ENCODE measurements at places on chromosomes 12 and 14. TPM values are rescaled to one million over a fixed set of nuclear protein-coding genes. Genes with fewer than 3 reads are reported as not detected.

GRCh38 chr12:115636546-115636945 is 640.9 kb downstream of the MED13L start:
- no peak for ATAC-seq

DNA sequence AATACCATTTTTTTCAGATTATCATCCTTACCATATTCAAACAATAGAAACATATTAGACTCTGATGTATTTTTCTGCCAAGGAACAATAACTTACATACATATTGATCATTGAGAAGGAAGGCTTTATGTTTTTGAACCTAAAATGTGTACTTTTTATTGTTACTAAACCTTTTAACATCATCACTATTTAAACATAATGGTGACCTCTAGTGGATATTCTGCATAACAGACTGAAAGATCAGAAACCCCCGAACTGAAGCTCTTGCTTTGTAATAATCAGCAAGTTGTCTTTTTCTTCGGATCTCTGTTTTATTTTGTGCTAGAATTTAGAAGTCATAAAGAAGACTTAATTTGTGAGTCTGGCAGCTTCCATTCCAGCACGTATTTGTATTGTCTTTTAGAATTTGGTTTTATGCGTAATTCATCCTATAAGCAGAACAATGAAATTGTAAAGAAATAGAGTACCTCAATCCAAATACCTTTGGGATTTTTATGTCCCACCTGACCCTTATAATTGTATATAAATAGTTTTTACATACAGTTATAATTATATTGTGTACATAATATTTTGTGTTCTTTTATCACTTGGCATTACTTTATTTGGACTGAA is 125.9 kb upstream of the ATF1 start:
- ATAC-seq: no peak

DNA sequence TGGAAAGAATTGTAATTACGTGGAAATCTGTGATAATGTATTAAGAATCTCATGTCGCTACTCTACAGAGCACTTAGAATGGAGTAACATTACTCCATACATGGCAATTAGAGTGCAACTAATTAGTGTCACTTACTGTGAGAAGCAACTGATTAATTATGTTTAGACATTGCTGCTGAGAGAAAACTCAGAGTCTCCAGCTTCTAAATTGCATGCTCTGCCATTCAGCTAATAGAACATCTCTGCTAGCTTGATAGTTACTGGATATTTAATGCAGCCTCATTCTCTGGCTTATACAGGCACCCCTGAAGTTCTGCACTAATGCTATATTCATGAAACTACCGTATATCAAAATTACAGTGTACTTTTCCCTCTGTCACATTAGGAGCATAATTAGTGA is 338.4 kb downstream of the ADAMTS20 start:
- ATAC-seq: no peak

DNA sequence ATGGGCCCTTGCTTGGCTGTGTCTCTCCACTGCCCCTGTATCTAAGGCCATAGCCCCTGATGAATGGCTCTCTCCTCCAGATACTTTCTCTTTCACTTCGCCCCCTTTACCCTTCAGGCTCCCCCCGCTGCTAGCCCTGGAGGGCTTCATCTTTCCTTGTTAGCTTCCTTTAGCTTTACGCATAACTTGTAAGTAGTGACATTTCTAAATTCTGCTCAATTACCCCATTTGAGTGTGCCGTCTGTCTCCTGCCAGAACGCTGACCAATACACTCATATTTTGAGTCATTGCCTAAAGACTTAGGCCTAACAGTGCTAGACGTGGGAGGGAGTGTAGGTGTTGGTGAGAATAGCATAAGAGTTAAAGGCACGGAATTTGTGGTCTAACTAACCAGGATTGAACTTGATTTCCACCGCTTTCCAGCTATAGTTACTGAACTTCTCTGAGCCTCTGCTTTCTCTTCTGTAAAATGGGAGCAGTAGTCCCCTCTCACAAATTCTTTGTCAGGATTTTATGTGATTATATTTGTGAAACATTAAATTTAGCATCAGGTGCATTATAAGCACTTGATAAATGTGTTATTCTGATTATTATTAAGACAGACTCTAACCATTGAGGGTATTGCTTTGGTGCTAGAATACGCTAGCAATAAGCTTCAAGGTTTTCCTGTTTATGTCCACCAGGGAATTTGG is 129.3 kb downstream of the ZFP36L1 start:
- no peak for ATAC-seq

GRCh38 chr14:73895939-73896338 is 9.3 kb downstream of the ZNF410 start:
- no peak for ATAC-seq

- peak; percentile 83 for ATAC-seq
Measured at GRCh38 chr12:123720141-123720814, 8.1 kb downstream of the ATP6V0A2 start.

DNA sequence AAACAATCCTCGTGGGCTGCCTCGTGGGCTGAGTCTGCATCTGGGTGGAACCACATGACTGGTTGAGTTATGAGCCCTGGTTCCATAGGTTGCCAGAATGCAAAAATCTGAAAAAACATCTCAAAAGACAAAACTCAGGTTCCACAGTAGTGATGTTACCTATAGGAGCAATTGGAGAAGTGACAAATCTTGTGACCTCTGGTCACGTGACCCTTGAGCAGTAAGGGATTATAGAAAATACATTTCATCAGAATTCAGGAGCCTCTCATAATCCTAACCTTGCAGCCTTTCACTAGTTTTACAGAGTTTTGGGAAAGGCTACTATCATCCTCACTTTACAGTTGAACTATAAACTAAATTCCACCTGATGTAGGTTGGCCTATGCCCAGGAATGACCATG is 12.5 kb upstream of the RNASE3 start:
- ATAC-seq: no peak

DNA sequence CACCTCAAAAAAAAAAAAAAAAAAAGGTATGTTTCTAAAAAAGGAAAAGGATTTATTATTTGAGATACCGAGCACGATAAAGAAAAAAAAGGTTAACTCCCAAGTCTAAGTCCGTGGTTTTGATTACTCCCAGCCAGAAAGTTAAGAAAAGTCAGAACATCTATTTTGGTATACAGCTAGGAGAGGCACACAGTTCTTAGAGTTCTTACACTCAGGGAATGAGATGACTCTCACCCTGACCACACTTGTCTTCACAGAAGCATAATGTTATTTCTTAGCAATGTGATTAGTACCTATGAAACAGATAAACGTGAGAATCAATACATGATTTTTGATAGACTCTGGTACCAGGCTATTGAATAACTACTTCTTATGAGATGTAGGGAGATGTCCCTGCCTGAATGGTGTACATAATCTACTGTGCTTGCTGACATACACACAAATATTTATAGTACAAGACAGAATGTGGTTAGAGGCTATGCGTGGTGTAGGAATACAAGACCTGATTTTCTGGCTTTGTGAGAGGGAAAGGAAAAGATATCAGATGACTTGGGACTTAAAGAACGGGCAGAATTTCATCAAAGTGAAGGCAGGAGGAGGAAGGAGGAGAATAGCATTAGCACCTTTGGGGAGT is 31.6 kb downstream of the LIMA1 start:
- peak; percentile 47 for ATAC-seq

- no peak for ATAC-seq
Measured at GRCh38 chr12:50751948-50752721, 11.8 kb upstream of the ATF1 start.

- no peak for ATAC-seq
Measured at GRCh38 chr12:69240631-69240995, 1.2 kb downstream of the CPSF6 start.

DNA sequence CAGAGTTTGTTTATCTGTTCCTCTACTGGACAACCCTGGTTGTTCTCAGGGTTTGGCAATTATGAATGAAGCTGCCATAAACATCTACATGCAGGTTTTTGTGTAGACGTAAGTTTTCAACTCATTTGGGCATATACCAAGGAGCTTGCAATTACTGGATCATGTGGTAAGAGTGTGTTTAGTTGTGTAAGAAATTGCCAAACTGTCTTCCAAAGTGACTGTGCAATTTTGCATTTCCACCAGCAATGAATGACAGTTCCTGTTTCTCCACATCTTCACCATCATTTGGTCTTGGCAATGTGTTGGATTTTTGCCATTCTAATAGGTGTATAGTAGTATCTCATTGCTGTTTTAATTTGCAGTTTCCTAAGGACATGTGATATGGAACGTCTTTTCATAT is 39.8 kb upstream of the FBXO33 start:
- no peak for ATAC-seq

DNA sequence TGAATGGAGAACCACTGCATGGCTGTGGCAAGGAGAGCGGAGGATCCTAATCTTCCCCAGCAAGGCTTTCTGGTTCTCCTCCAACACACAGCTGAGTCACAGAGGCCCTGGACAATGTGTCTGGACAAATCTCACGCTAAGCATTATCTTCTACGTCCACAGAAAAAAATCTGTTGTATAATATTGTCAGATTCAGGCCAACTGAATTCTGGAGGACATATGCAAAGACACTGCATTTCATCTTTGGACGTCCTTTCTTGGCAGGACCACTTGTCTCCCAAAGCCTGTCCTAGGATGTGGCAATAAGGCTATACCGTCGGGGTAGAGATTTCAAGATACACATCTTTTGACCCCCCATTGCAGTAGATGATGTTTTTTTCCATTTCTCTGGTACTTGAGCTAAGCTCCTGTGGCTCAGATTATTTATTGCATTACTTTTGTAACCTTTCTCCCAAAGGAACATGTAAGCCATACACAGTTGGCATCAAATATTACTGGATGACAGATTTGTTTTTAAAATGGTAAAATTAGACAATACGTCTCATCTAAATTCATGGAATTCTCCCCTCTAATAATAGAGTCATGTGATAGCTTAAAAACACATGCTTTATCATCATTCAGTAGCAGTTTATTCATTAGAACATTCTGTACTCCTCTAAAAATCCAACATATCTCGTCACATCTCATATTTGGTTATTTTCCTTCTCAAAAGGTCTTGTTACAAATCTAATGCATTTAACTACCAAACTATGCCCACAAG is 19.4 kb downstream of the LMO3 start:
- no peak for ATAC-seq

- ATAC-seq: no peak
Measured at GRCh38 chr12:49706351-49707127, 666 bp downstream of the FMNL3 start.

- ATAC-seq: no peak
Measured at GRCh38 chr14:104072586-104072985, 12.9 kb upstream of the ASPG start.

- no peak for ATAC-seq
Measured at GRCh38 chr14:31266437-31267331, 59.1 kb upstream of the HECTD1 start.

AKAP6 gene
- 4.4 TPM for total RNA-seq

CIDEB gene
- total RNA-seq: 27.4 TPM

AKAP3 gene
- total RNA-seq: 0.32 TPM

PRICKLE1 gene
- 1.4 TPM for total RNA-seq

LYSET gene
- total RNA-seq: 13.9 TPM

CLEC1B gene
- not detected for total RNA-seq

AHNAK2 gene
- total RNA-seq: 184 TPM

GNB3 gene
- not detected for total RNA-seq

TAS2R8 gene
- not detected for total RNA-seq

CD69 gene
- total RNA-seq: 0.68 TPM

All from esophagus mucosa (tissue), 1 donor.